Activated CD8-positive, alpha-beta T cell treated with anti-CD3 and anti-CD28 coated beads for 36 hours (primary cell): ENCODE measurements at places on chromosomes 1 and 21. TPM values are rescaled to one million over a fixed set of nuclear protein-coding genes. Genes with fewer than 3 reads are reported as not detected.

FCRLB gene
- 0.49 TPM for total RNA-seq

FCRL6 gene
- 0.20 TPM for total RNA-seq

SYNJ1 gene
- 10.9 TPM for total RNA-seq

RCSD1 gene
- 67.9 TPM for total RNA-seq

FAM151A gene
- total RNA-seq: not detected

SPRR3 gene
- total RNA-seq: not detected

PLPP3 gene
- not detected for total RNA-seq

DNA sequence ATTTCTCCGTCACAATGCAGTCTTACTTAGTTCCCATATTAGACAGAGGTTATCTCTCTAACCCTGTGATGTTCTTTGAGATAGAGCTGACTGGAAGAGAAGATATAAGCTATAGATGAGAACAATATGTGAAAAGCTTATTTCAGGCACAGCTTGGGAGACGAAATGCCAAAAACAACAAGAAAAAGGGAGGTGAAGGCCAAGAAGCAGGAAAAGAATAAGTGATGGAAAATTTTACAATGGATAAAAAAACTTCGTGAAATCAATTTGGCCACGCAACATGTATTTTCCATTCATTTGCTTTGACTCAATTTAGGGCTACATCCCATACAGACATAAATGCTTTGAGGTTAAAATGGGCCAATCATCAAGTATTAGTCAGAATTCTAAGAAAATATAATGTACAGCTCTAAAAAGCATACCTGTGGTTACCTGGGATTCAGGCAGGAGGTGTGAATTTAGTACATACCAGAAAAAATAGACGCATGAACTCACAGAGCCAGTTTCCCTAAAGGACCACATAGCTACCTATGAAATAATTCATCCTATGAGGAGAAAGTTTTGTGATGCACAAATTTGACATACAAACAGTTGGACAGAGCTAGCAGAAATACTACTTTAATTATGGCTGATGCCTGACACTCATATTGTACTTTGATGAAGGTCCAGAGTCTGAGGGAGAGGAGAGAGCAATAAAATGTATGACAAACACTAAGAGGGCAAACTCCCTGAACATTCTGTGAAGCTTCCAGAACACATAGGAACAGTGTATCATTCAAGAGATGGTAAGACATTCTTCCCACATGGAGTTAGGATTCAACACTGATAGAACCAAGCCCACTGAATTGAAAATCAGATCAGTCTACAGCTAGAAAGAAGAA lies 12.1 kb downstream of the RGS1 start:
- no peaks in the 10 kb centered on the region for H3K36me3 ChIP-seq
- no peak overlapping the region for H3K27ac ChIP-seq
- H3K4me3 ChIP-seq: no peak overlapping the region
- peaks cover 1% of the 10 kb centered on the region for H3K27me3 ChIP-seq

DNA sequence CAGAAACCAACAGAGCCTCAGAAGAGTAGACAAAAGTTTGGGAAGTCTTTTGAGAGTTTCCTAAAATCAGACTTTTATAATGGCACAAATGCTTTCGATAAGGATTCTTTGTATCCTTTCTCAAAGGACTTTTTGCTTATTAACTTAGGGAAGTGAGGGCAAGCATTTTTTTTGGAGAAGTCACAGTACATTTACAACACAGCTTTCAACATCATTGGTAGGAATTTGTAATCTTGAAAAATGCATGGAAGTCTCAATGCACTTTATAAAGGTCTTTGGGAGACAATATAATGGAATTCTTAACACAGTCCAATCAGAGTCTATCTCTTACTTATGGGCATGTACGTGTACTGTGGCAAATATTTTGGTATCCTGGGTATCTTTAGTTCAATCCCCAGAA lies 325.8 kb upstream of the NR5A2 start:
- DNase-seq: no peak
- H3K4me3 ChIP-seq: no peak overlapping the region
- H3K27me3 ChIP-seq: peaks cover 2% of the 10 kb centered on the region
- no peaks in the 10 kb centered on the region for H3K36me3 ChIP-seq
- no peaks in the 10 kb centered on the region for H3K4me1 ChIP-seq
- no peak overlapping the region for H3K27ac ChIP-seq

DNA sequence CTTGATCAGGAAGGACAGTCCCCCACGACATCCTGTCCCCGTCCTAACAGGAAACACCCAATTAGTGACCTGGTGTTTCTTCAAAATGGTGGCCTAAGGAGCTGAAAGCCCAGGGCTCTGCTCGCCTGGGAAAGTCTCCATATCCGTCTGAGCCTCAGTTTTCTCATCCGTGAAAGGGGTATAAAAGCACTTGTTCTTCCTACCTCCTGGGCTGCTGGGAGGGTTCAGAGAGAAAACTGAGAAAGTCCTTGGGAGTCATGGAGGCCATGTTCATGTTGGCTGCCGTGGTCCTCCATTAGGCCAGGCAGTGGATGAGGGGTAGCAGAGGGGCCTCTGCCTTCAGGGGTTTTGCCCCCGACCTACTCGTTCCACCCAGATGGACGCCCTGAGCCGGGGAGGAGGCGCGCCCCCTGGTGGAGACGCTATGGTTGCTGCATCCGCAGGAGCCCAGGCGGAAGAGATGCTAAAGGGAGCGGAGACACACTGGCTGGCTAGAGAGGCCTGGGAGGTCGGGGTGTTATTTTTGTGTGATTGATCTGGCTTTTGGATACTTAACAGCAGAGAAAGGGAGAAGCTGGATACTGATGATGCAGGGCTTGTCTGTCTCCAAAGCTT lies 113.5 kb downstream of the PRDM2 start:
- H3K27me3 ChIP-seq: no peaks in the 10 kb centered on the region
- no peak overlapping the region for H3K4me3 ChIP-seq
- no peak overlapping the region for H3K27ac ChIP-seq

- no peak overlapping the region for H3K27ac ChIP-seq
- peaks cover 31% of the 10 kb centered on the region for H3K27me3 ChIP-seq
- H3K4me1 ChIP-seq: peaks cover 9% of the 10 kb centered on the region
- DNase-seq: no peak
- H3K36me3 ChIP-seq: no peaks in the 10 kb centered on the region
Observed at GRCh38 chr1:219931033-219931432, 2.7 kb upstream of the SLC30A10 start.

- no peak overlapping the region for H3K27ac ChIP-seq
- H3K4me1 ChIP-seq: peaks cover 72% of the 10 kb centered on the region
- H3K4me3 ChIP-seq: no peak overlapping the region
- no peaks in the 10 kb centered on the region for H3K27me3 ChIP-seq
- peaks cover 1% of the 10 kb centered on the region for H3K36me3 ChIP-seq
Observed at GRCh38 chr1:145986551-145986950, 9.8 kb downstream of the TXNIP start.

GRCh38 chr1:119885903-119886783 lies 10.2 kb downstream of the ADAM30 start:
- peaks cover 15% of the 10 kb centered on the region for H3K27me3 ChIP-seq
- no peak overlapping the region for H3K4me3 ChIP-seq
- no peak overlapping the region for H3K27ac ChIP-seq
- no peaks in the 10 kb centered on the region for H3K4me1 ChIP-seq
- H3K36me3 ChIP-seq: peaks cover 5% of the 10 kb centered on the region

GRCh38 chr1:145926686-145927062 lies 610 bp downstream of the RBM8A start:
- DNase-seq: peak; percentile 77
- H3K27me3 ChIP-seq: no peaks in the 10 kb centered on the region
- peaks cover 25% of the 10 kb centered on the region for H3K4me1 ChIP-seq
- H3K27ac ChIP-seq: no peak overlapping the region

- H3K27me3 ChIP-seq: peaks cover 41% of the 10 kb centered on the region
- H3K27ac ChIP-seq: no peak overlapping the region
- DNase-seq: no peak
Observed at GRCh38 chr1:184388971-184389370, 2.1 kb downstream of the C1orf21 start.

DNA sequence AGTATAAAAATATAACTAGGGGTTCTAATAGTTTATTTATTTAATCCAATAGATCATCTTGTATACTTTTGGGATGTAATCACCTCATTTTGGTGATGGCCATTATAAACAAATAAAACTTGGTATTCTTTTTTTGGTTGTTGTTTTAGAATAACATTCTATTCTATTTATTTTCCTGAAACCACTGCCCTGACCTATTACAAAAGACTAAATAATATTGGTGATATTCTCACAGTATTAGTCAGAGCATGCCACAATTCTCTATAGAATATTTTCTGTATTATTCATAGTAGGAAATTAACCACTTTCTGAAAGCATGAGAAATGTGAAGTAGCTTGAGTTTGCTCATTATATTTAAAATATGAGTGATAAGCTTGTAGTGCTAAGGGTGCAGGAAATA lies 54.1 kb upstream of the LRRC7 start:
- no peaks in the 10 kb centered on the region for H3K27me3 ChIP-seq
- no peaks in the 10 kb centered on the region for H3K4me1 ChIP-seq
- no peak overlapping the region for H3K4me3 ChIP-seq
- H3K36me3 ChIP-seq: no peaks in the 10 kb centered on the region
- no peak overlapping the region for H3K27ac ChIP-seq
- no peak for DNase-seq

GRCh38 chr1:163872067-163872466 lies 550.3 kb downstream of the NUF2 start:
- H3K36me3 ChIP-seq: no peaks in the 10 kb centered on the region
- H3K27ac ChIP-seq: no peak overlapping the region

DNA sequence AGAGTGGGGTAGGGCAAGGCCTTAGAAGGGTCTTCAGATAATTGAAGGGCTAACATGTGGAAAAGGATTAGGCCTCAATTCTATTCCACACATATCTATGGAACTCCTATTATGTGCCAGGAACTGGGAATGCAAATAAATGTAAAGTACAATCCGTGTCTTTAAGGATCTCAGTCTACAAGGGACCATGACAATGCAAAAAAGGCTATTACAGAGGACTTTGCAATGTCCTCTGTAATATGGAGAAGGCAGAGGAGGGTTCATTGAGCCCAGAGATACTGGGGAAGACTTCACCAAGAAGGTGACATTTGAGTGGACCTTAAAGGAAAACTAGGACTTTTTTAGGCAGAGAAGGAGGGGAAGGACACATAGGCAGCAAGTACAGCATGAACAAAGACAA lies 4.5 kb upstream of the SCMH1 start:
- peaks cover 2% of the 10 kb centered on the region for H3K27me3 ChIP-seq
- no peak overlapping the region for H3K4me3 ChIP-seq
